Activated naive CD4-positive, alpha-beta T cell treated with anti-CD3 and anti-CD28 coated beads, Interleukin-2, amount 50 U/mL, for 72 hours (primary cell): ENCODE measurements at places on chromosomes 12 and 14. TPM values are rescaled to one million over a fixed set of nuclear protein-coding genes. Genes with fewer than 3 reads are reported as not detected.

SLC6A15 gene
- not detected for total RNA-seq

ERP27 gene
- total RNA-seq: 1.5 TPM

TAC3 gene
- total RNA-seq: 1.7 TPM

TAS2R30 gene
- total RNA-seq: 3.9 TPM

PMCH gene
- not detected for total RNA-seq

DAO gene
- total RNA-seq: not detected

SLCO1B1 gene
- total RNA-seq: not detected

MYL2 gene
- not detected for total RNA-seq

TMPRSS12 gene
- total RNA-seq: not detected

GDF3 gene
- total RNA-seq: not detected

LHX5 gene
- total RNA-seq: not detected

TMEM260 gene
- 22.1 TPM for total RNA-seq

TMBIM4 gene
- total RNA-seq: 26.5 TPM

CIDEB gene
- 6.9 TPM for total RNA-seq

FAM177A1 gene
- total RNA-seq: 64.5 TPM

MSI1 gene
- total RNA-seq: not detected

TNFRSF1A gene
- 49.3 TPM for total RNA-seq

SCNN1A gene
- 2.8 TPM for total RNA-seq
